ENCODE measurements at places on chromosomes 1 and 21.

DNA sequence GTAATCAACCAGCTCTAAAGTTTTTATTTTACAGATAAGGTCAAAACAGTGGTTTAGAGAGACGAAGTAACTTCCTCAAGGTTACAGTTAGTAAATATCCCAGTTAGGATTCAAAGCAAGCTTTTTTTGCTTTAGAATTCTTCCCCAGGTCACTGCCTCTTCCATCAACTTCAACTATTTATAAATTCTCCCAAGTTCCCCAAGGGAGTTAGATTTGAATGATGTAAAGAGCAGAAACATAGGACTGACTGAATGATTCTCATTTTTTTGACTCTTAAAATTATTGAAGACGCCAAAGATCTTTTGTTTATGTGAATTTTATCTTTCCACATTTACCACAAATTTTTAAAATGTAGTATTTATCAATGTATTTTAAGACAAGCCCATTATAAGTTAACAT, 4.1 kb downstream of the POGZ start:
- no peak for DNase-seq

DNA sequence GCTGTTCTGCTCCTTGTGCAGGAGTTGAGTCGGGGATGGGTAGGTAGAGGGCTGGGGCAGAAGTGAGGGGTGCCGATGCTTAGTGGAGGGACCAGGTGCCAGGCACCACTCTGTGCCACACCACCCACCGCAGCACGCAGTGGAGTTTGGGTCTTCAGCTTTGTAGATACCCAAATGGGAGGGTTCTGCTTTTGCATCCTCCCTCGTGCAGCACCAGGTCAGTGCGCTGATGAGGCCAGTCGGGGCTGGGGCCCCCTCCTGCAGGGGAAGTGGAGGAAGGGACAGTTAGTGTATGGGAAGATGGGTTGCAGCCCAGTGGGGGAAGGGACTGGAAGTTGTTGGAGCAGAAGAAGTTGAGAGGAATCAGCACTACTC, 244.0 kb downstream of the RHOU start:
- DNase-seq: no peak

GRCh38 chr1:112359961-112360767, 35.9 kb upstream of the CTTNBP2NL start:
- no peak for DNase-seq

- no peak for DNase-seq
Observed at GRCh38 chr1:96076589-96076988, 645.0 kb upstream of the PTBP2 start.

GRCh38 chr21:29130270-29130969, at the start of gene MAP3K7CL:
Gene MAP3K7CL (plus strand): TSS chr21:29130644. CDS start chr21:29133345, 2,701 bp downstream.
- DNase-seq: no peak

Measured in esophagus squamous epithelium (tissue), 5 donors.